ENCODE measurements at places on chromosomes 1 and 21. TPM values are rescaled to one million over a fixed set of nuclear protein-coding genes. Genes with fewer than 3 reads are reported as not detected.

DNA sequence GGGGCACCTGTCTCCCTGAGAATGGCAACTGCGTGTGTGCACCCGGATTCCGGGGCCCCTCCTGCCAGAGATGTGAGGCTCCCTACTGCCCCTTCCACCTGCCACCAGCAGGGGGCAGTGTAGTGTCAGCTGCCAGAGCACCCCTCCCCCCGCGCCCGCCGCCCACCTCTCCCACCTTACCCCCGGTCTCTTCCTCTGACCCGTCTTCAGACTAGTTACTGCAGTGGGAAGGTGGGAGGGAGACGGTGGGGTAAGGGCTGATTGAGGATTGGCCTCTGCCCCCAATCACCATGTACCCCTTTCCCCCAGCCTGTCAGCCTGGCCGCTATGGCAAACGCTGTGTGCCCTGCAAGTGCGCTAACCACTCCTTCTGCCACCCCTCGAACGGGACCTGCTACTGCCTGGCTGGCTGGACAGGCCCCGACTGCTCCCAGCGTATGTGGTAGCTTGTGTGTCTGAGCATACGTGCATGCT, 10.1 kb upstream of the LRRC71 start:
- no peak for DNase-seq

- no peak for DNase-seq
Observed at GRCh38 chr1:247843411-247843810, 1.7 kb upstream of the OR11L1 start.

Gene LMOD1
- total RNA-seq, result 638 TPM

Gene ZNF593OS
- not detected for total RNA-seq

Gene SH2D1B
- not detected for total RNA-seq

DNA sequence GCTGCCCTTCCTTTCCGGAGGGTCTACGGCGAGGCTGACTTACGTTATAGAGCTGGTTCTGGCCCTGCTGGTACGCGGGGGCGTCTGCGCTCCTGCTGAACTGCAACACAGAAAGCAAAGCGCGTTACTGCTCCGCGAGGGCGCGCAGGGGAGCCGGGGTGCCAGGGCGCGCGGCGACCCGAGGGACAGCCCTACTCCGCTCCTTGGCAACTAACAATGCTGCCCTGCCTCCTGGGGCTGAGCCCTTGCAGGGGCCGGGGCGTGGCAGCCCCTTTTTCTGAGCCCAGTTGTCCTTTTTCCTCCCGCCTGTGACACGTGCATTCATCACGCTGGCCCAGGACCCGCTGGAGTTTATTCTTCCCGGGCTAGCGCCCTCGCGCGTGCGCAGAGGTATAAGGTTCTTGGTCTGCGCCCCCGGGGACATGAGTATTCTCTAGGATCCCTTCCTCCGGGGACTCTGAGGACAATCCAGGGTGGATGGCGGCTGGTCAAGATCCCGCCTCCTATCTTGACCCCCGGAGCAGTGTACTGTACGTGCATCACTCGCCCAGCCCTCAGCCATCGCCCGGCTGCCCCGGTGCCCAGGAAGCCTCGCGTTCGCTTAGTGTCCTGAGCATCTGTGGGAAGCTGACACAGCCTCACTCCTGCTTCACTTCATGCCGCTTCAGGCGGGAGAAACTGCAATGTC, 78.9 kb downstream of the CD247 start:
- no peak for DNase-seq

DNA sequence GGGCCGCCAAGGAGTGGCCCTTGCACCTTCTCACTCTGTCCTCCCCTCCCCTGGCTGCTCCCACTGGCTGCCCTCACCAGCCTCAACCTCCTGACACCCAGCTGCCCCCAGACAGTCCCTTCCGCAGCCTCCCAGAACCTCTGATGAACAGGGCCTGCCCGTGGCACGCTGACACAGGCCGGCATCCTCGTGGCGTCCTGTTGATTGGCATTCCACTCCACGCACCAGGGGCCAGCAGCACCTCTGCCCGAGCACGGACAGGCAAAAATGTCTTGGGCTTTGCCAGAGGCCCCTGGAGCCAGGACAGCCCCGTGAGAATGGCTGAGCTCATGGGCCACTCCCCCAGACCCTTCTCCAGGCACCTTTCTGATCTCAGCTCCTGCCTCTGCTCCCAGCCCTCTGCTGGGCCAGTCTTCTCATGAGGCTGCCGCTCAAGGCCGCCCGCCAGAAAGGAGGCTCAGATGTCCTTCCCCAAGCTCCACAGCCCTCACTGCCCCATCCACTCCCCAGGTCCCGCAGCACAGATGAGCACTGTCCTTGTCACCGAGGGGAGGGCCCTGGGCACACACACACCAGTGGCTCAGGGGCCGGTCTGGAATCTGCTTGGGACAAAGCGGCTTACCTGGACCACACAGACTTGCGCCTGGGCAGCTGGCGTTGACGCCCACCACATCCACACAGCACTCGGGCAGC, 15.8 kb upstream of the RNF223 start:
- DNase-seq, result no peak

DNA sequence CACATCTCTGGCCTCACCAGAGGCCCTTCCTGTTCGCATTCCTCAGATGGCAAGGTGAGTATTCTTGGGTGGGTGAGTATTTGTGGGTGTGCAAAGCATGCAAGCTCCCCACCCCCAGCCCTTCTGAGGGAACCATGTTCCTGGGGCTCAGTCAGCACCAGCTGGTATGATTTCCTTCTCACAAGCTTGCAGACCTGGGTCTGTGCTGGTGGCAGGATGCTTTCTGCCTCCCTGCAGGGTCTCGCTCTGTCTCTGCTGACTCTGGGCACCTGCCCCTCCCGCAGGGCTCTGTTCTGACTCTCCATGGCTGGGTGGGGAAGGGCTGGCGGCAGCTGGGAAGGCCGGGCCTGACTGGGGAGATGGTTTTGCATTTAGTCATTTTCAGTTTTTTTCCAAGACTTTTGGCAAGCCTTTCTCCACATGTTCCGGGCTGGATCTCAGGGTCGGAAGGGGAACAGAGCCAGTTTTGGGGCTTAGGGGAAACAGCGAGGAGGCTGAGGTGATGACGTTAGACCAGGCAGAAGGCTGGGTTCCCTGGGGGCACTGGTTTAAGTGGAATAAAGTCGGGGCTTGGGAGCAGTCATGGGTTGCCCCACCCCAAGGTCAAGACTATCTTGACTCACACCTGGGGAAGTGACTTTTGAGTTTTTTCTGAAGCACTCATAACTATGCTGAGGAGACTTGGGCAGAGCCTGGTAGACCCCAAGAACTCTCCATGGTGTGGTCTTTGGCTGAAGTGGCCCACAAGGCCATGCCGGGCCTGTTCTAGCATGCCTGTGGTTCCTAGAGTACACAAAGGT, 6.2 kb downstream of the RASSF5 start:
- DNase-seq, result peak; percentile 72

DNA sequence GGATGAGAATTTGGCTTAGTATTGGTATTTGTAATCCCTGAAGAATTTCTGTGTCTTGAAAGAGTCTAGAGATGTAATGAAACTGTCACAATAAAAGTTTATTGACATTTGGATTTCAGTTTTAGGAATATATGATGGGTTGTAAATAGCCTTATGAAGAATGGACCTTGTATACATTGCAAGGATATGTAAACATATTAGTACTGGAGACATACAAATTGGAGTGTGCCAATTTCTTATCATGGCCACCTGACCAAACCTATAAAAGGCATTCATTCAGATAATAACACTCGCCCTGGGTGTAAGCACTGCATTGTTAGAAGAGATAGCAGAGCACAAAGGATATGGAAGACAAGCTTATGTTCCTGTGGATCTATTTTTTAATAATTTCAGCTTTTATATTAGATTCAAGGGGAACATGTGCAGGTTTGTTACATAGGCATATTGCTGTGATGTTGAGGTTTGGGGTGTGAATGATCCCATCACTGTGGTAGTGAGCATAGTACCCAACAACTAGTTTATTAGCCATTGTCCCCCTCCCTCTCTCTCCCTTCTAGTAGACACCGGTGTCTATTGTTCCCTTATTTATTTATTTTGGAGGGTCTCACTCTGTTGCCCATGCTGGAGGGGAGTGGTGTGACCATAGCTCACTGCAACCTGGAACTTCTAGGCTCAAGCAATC, 8.6 kb downstream of the S1PR1 start:
- no peak for DNase-seq

- DNase-seq, result no peak
Observed at GRCh38 chr1:111553196-111553595, 49.8 kb upstream of the ADORA3 start.

Gene AXDND1
- not detected for total RNA-seq

Gene H3-3A
- total RNA-seq, result 226 TPM

DNA sequence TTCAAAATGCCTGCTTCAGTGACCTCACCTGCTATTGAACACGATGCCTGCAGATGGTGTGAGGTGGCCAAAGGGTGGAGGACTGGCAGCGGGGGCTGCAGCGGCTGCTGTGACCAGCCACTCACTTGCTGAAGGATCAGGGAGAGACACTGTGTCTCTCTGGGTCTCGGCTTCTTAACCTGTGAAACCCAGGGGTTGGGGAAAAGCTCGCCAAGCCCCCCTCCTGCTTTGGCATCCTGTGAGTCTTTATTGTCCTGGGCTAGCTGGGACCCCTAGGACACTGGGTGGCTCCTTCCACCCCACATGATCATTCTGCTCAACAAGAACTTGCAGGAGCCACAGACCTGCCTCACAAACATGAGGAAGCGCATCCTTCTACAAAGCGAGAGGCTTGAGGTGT, 112.8 kb downstream of the SIM2 start:
- DNase-seq, result no peak

Gene AQP10
- not detected for total RNA-seq

DNA sequence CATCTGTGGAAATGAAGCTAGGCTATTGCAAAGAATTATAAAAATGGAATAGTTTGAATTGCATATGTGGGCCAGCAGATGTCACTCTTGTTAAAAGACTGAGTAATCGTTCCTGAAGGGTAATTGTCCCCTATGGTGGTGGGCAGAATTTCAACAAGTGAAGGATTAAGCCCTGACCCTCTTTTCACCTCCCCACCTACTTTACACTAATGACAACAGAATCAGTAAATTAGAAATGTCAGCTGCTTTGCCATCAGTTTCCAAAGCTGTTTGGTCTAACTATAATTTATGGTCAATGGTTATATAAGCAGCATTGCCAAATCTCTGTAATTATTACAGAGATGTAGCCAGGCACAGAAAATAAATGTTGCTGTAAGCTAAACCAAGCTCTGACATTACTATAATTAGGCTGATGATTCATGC, 898.6 kb downstream of the AMY1C start:
- no peak for DNase-seq

Gene SLC22A15
- 7.3 TPM for total RNA-seq

Gene OR2T35
- total RNA-seq, result not detected

GRCh38 chr1:228376262-228376628, 30.4 kb downstream of the TRIM11 start:
- DNase-seq, result no peak

DNA sequence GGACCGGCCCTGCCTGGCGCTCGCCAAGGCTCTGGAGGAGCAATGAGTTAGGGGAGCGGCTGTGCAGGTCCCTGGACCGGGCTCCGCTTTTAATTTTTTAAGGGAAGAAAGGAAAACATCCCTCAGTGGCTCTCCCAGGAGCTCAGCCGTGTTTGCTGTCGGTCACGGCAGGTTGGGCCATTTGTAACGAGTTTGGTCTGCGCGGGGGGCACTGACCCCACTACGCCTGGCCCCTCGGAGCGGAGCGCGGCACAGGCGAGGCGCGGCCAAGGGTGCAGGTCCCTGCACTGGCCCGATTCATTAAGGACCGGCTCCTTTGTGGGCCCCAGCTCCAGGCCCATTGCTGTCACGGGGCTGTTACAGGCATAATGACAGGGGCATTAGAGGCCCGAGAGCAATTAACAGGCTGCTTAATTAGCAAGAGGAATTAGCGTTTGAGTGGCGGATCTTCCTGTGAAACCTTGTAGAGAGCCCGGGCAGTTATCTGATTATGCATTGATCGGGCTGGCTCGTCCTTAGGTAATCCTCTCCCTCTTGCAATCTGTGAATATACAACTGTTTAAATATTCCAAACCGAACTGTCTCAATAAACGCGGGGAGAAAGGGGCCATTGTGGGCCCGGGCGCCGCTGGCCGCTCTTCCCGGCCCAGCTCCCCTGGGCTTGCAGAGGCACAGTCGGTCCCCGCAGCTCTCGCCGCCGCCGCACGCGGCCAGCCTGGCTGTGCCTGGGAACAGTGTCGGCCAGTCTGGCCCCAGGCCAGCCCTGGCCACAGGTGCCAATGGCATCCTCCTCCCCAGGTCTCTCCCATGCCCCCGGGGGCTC, 56.8 kb downstream of the PRDM16 start:
- no peak for DNase-seq

Gene ASPM
- 0.81 TPM for total RNA-seq

DNA sequence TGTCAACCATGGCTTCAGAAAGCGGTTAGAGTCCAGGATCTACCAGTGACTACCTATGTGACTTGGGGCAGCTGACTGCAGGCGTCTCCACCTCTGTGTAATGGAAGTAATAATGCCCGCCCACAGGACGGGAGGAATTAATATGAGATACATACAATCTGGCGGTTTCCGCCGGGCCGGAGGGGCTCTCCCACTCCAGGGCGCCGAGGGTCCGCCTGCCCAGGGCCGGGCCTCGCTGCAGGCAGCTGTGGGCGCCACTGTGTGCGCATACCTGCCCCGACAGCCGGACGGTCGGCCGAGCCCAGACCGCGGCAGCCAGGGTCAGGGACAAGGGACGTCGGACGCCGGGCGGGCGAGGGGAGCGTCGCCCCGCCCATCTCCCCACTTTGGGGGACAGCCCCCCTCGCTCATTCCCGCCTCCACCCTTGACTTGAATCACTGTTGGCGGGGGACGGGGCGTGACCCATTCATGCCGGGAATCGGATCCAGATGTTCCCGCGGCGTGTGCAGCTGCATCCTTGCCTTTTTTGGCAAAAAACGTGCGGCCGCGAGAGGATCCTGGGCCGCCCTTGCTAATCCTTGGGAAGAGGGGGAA, 6.0 kb upstream of the SF3A3 start:
- no peak for DNase-seq

DNA sequence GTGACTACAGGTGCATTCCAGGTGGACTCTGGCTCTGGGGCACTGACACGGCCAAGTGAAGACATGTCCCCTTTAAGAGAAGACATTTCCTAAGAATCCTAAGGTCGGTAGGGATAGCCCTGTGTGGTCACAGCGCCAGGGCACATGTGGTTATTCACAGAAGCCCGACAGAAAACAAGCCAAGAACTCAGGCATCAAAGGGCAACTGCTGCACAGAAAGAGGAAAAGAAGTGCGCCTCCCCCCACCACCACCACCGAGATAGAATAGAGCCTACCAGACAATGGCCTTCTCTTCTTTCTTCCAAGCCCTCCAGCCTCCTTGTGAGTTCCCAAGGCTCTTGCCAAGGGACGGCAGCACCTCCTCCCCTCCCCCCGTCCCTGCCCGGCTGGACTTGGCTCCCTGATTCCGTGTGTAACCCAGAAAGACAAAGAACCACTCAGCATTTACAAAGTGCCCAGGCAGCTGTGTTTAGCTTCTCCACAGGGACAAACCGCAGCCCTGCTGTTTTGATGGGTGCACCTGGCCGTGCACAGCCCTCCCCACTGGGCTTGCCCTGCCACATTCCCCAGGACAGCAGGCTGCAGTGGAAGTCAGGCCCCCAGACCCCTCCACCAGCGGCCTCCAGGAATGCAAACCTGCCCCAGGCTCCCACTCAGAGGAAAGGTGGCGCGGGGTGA, 30.2 kb downstream of the TMPRSS2 start:
- DNase-seq, result no peak

Gene CYP4Z1
- 1.1 TPM for total RNA-seq

Gene SPRR5
- not detected for total RNA-seq
